ENCODE measurements at places on chromosomes 1 and 21.

DNA sequence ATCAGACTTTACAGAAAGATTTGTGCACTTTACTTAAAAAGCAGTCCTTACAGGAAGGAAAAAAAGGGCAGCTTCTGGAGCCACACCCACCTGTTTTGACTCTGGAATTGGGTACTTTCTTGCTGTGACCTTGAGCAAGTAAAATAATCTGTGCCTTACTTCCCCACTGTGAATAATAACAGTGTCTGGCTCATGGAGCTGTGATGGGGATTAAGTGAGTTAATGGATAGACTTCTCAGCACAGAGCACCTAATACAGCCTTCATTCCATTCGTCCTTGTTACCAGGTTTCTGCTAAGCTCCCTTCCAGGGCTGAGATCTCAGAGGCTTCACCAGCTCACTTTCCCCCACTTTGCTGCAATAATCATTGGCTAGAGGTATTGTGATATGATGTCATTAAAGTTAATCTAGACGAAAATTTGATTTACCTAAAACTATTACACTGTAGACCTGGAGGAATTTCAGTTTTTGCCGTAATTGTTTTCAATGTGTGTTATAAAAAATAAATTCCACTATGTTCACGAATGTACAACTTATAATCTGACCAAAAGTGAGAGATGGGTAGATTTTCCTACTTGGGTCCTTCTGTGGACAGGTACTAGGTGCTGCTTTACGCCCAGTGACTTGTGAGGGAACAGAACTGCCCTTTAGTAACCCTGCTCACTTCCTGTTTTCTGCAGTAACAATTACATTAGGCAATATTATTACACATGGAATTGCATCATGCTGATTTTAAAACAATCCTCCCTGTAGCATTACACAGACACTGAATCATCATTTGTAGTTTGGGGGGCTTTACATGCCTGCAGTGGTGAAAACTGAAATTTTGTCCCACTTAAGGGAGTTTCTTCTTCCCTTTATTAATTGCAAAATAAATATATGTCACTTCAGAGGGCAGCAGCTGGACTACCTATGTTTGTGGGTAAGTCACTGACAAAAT lies 19.7 kb upstream of the ABCG1 start:
- no peak for DNase-seq

- DNase-seq: no peak
Observed at GRCh38 chr1:115782571-115783281, 14.2 kb upstream of the CASQ2 start.

- no peak for DNase-seq
Observed at GRCh38 chr1:6435547-6435946, 11.0 kb downstream of the ESPN start.

- no peak for DNase-seq
Observed at GRCh38 chr1:201780952-201781351, 48.0 kb upstream of the IPO9 start.

DNA sequence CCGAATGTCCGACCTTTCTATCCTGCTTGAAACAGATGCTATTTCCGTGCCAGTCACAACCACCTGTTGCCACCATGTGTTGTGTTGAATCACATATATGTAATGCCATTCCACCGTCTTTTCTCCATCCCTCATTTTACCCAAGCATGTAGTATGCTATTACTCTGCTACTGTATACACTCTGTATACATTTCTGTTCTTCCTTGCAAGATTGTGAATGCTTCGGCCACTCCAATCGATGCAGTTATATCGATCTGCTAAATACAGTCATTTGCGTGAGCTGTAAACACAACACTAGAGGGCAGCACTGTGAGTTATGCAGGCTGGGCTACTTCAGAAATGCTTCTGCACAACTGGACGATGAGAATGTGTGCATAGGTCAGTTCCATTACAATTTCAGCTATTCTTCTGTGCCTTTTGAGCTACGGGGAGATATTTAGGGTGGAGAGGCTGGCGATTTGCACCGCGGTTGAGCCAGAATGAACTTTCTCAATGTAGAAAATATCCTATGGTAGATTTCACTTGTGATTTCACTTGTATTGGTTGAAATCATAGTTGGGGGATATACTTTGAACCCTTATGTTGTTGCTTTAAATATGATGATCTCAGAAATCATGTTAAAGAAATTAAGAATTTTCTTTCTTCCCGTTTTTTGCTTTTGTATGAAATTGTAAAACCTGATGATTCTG lies 289.8 kb downstream of the NTNG1 start:
- no peak for DNase-seq

DNA sequence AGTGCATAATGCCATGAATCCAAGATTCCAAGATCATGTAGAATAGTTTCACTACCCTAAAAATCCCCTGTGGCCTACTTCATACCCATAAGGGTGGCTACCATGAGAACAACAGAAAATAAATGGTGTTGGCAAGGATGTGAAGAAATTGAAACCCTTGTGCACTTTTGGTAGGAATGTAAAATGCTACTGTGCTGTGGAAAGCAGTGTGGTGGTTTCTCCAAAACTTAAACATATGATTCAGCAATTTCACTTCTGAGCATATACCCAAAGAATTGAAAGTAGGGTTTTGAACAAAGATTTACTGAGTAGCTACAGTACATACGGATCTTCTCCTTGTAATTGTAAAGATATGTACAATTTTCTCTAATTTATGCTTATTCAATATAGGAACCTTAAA lies 16.0 kb downstream of the FNBP1L start:
- no peak for DNase-seq

DNA sequence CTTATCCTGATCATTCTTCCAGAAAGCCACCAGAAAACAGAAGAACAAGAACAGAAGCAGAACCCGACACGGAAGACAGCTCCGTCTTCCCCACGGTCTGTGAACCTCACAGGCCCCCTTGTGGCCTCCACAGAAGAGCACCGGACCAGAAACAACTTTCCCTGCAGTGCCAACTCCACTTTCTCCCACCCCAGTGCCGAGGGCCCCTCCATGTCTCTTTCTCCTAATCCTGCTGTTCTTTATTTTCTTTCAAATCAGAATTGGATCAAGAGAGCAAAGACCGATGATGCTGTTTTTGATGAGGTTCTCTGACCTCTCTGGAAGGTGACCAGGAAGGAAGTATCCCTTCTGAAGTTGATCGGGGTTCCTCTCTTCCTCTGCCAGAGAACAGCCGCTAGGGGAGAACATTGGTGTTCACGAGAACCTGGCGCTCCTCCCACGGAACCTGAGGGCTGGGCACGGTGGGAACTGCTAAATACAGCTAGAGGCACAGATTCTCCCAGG lies 58.9 kb upstream of the CTTNBP2NL start:
- no peak for DNase-seq

DNA sequence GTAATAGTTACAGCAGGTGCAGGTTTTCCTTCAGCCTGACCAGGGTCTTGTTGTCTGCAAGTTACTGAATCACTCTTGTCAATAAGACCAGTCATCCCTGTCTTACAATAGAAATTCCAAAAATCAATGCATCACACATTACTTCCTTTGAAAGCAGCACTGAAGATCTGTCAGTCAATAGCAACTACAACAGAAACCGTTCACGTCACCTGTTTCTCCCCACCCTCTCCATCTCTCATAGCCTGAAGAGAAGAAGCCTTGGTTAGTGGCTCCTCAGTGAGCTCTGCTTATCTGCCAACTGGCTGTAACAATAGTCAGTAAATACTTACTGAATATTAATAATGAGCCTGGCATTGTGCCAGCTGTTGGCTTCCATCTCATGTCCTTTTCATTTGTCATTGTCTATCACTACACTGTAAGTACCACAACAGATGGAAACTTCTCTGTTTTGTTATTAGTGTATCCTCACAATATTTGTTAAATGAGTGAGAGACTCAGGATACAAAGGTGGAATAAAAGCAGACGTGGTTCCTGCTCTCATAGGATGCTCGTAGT lies 195.2 kb downstream of the S1PR1 start:
- DNase-seq: no peak

DNA sequence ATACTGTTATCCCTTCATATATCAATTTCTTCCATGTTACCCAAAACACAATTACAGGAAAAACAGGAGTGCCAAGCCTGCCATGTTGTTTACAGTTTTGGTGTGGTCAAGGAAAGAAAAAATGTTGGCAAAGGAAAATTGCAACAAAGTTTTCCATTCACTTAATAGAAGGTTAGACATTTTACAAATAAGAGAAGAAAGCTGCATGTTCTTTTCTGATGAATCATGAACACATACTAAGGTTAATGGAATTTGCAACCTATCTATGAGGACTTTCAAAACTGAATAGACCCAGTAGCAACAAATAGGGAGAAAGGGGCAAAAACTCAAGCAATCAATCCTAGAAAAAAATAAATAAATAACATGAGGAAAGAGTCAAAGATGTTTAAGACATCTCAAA lies 556.7 kb downstream of the DPYD start:
- DNase-seq: no peak

- DNase-seq: no peak
Observed at GRCh38 chr1:169091480-169091941, 15.0 kb upstream of the ATP1B1 start.

DNA sequence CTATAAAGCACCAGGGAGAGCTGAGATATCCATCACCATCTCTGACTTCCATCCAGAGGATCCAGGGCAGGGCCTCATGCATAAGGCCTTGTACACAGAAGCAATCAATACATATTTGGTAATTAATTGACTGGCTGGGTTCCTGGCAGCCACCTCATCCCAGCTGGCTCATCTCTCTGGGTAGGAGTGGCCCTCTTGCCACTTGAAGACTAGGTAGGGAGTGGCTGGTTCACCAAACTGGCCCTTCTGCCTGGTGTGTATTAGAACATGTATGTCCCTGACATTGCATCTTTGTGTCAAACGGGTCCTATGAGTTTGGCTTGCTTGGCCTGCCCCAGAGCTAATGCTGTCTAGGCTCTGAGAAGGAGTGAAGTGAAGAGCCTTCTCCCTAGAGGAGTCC lies 11.8 kb downstream of the NUAK2 start:
- no peak for DNase-seq

DNA sequence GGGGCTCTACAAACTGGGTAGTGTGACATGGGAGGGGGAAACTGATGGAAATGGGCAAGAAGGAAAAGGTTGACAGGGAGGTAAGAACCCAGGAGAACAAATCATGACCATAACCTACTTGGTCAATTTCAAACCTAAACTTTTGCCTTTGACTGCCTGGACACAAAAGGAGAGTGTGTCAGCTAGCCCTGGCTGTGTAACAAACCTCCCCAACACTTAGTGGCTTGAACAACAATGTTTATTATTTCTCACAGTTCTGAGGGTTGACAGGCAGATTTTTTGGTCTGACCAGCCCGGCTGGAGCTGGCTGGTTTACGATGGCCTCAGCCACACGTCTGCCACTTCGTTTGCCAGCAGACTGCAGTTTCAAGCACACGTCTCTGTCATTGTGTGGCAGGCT lies 92.5 kb downstream of the WDR4 start:
- no peak for DNase-seq
